IPS-NIHi11 (cell line): ENCODE measurements at places on chromosomes 4 and X.

DNA sequence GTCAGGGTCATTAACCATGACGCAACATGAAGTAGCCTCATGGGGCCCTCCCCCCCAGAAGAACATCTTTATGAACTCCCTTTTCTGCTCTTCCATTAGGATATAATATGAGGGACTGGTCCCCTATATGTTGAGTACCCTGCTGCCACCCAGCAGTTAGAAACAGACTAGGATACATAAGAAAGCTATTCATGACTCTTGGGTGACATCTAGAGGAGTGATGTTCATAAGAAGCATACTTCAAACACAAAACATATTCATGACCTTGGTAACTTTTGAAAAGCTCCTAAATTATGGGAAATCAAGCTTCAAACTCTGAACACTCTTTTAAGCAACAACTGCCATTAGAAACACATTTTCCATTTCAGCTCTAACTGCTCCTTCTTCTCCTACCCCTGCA lies 155.2 kb upstream of the SPIN4 start:
- peak; percentile 3 for DNase-seq

GRCh38 chrX:123779908-123780396 lies 47.1 kb upstream of the THOC2 start:
- no peak for DNase-seq

DNA sequence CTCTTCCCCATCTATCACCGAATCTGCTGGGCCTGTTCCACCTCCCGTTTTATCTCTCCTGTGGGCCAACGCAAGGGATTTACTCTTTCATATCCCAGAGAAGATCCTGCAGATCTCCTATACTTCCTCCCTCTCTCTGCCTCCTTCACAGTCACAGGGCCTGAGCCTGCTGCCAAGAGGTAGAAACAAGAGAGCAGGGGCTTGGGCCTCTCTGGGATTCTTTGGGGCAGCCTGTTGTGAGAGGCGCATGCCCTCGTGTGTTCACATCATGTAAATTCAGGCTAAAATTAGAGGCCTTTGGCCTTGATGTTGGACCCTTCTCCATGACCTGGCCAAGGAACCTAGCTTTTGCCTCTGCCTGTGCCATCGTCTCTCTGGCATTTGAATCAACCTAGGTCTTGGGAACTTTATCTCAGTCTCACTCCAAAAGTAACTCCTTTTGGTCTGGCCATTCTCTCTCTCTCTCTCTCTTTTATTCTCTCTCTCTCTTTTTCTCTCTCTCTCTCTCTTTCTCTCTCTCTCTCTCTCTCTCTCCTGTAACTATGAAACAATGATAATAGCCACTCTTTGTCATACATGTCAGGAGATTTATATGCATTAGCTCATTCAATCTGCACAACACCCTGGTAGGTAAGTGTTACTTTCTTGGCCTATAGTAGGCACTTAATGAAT lies 20.0 kb upstream of the EFNB1 start:
- DNase-seq: no peak

GRCh38 chr4:154643493-154643892 lies 31.0 kb upstream of the FGG start:
- DNase-seq: no peak

GRCh38 chr4:187491286-187491685 lies 504.3 kb upstream of the ZFP42 start:
- DNase-seq: no peak

GRCh38 chrX:68998716-68999115 lies 166.5 kb downstream of the PJA1 start:
- DNase-seq: no peak

- no peak for DNase-seq
These were observed 34.5 kb downstream of the ELF4 start for GRCh38 chrX:130075777-130076176.

DNA sequence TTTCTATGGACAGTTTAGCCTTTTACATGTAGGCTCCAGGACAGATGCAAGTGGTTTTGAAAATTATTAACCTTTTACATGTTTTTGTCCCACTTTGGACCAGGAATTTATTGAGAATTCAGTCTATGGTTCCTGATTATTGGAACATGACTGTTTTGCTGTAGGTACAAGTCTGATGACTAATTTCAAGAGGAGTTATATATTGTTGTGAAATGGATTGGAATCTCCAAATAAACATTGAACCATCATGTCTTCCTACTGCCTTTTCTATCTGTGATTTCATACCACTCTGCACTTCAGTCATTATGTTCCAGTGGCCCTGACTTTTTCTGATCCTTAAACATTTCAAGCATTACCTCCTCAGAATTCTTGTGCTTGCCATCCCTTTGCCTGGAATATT lies 35.9 kb downstream of the TBC1D19 start:
- DNase-seq: no peak

GRCh38 chrX:154873329-154873728 lies 12.8 kb upstream of the F8A1 start:
- no peak for DNase-seq

DNA sequence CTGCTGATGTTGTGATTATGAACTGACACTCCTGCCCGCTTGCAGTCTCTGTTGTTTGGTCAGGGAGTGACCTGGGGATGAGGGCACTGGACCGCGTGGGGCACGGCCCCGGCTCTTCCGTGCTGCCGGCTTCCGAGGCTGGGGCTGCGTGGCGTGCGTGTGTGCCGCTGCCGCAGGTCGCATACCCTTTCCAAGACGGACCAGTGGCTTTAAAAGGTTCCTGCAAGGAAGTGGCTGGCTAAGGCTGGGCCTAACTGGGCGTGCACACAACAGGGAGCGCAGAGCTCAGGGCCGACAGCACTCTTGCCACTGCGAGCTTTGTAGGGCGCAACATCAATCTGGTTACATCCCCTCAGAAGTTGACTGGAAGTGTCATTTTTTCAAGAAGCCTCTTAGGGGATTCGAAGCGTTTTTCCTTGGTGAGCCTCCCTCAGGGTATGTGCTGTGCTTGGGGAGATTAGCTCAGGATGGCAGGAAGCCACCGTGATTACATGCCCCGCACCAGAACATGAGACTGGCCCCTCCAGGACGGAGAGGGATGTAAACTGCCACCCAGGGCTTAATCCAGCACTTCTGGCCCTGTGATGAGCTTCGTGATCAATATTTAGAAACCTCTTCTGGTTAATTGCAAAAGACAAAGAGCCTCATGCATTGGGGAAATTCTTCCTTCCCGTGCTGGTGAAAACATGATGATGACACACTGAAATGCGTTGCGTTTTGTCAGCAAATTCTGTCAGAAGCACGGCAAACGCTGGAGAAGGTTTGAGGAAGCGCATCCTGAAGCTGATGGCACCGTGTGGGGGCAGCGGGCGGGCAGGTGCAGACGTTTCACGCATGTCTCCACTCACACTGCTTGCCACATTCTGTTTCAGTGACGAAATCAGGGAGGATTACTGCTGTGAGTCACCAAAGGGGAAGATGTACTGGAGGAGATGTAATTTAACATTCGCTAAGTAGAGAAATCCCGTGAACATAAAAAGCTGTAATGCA lies 11.1 kb downstream of the MAEA start:
- no peak for DNase-seq

GRCh38 chr4:119825696-119826095 lies 197.1 kb upstream of the PDE5A start:
- DNase-seq: no peak

- no peak for DNase-seq
These were observed 38.4 kb downstream of the METAP1 start for GRCh38 chr4:99033956-99034355.

GRCh38 chrX:155778844-155779553 lies 102.1 kb upstream of the VAMP7 start:
- no peak for DNase-seq

DNA sequence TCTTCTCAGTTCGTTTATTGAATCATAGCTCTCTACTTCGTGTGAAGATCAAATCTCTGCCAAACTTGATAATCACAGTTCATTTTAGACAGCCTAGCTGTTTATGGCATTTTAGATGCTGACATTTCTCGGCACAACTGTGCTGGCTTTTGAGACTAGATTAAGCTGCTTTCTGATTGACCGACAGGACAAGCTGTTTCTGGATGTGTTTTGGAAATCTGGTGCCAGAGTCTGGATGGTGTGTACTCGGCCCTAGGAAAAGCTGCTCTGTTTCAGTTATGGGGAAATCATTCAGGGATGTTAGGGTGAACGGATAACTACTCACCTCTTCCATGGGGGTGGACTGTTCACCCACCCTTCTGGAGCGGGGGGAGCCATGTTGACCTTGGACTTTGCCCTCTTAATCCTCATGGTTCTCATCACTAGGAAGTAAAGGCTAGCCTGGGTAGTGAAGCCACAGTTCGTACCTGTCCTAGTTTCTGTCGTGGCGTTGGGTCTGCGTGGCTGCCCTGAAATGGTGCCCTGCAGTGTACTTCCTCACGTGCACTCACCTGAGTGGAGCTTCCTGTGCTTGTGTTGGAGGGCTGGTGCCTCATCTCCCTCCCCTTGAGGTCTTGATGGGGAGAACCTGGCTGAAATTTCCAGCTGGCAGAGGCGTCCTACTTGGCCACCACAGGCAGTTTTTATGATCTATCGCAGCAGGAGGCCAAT lies 13.7 kb upstream of the WDR1 start:
- DNase-seq: no peak

DNA sequence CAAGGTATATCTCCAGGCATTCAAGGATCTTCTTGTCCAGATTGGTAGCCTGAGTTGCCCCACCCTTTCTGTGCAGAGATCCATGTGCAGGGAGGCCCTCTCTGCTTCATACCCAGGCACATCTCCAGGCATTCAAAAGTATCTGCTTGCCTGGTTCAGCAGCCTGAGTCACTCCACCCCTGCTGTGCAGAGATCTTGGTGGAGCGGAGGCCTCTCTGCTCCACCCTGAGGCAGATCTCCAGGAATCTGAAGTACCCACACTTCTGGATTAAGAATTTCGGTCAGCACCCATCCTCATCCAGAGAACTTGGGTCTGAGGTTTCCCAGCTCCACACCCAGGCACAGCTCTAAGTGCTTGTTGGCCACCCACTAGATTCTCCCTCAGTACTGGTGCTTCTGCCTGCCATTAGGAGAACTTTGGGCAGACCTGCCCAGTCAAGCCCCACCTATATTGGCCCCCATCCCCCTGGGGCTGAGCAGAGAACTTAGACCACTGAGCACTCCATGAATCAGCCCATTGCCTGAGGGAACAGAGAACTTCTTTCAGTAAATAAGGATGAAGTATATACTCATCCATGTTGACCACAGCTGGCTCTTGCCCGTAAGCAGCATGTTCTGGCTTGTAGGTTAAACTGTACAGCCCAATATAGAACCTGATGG lies 199.5 kb upstream of the ZCCHC13 start:
- DNase-seq: no peak

- DNase-seq: no peak
These were observed 4.3 kb upstream of the SHROOM2 start for GRCh38 chrX:9781941-9782340.

GRCh38 chr4:44532851-44533250 lies 84.2 kb upstream of the KCTD8 start:
- no peak for DNase-seq

GRCh38 chr4:188332265-188332664 lies 193.0 kb downstream of the TRIML1 start:
- no peak for DNase-seq
